ENCODE measurements at places on chromosomes 5 and 9. TPM values are rescaled to one million over a fixed set of nuclear protein-coding genes. Genes with fewer than 3 reads are reported as not detected.

The DPP7 gene
- total RNA-seq, result 6.1 TPM

The CDH12 gene
- total RNA-seq, result 0.26 TPM

- no peak for DNase-seq
- no peak overlapping the region for H3K27ac ChIP-seq
- H3K4me1 ChIP-seq, result peaks cover 14% of the 10 kb centered on the region
- H3K36me3 ChIP-seq, result no peaks in the 10 kb centered on the region
Observed at GRCh38 chr9:20603524-20604268, 18.6 kb downstream of the MLLT3 start.

DNA sequence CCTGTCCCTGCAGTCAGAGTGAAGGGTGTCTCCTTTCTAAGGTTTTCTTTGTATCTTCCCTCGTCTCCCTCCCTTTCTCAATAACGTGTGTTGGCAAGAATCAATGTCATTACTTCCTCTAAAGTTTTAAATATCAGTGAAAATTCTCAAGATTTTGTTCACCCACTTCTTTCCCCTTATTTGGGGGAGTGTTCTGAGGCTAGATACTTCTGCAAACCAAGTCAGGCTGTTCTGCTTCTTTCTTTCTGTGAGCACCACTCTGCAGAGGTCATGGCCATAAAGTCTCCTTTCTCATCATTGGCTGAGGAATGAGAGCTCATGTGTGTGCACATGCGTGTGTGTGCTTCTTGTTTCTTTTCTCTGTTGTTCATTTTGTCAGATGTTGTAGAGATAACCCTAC lies 26.6 kb upstream of the SPATA31C2 start:
- no peaks in the 10 kb centered on the region for H3K4me1 ChIP-seq
- no peaks in the 10 kb centered on the region for H3K36me3 ChIP-seq
- peaks cover 5% of the 10 kb centered on the region for H3K27me3 ChIP-seq
- H3K27ac ChIP-seq, result no peak overlapping the region
- DNase-seq, result no peak
- H3K4me3 ChIP-seq, result no peak overlapping the region

DNA sequence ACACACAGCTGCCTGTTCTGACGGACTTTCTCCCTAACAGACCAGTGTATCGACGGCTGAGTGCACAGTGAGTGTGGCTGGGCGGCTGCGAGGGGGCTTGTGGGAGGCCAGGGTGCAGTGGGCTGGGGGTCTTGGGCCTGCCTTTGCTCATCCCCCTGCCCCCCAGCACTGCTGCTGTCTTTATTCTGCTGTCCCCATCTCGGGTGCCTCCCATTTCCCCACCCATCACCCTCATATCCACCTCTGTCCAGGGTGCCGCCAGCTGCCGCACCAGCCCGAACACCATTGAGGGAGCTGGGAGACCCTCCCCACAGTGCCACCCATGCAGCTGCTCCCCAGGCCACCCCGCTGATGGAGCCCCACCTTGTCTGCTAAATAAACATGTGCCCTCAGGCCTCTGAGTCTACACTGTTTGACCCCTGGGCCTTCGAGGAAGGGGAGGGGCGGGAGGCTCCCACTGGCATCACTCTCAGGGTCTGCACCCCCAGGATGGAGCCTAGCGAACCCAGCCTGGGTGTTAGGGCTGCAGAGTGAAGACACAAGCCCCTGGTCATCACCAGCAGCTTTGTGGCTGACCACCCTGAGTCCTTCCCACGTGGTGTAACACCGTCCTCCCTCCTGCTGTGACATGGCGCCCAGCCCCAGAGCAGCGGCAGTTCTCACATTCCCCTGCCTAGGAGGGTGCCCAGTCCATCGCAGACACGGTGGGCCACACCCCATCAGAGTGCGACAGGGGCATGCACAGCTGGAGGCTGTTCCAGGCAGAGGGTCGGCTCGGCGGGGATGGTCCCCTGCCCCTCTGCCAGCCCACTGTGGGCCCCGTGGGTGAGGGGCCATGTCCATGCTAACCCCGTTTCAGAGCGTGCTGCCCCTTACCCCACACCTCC lies 4.0 kb downstream of the LCN2 start:
- H3K27me3 ChIP-seq, result peaks cover 4% of the 10 kb centered on the region
- H3K36me3 ChIP-seq, result no peaks in the 10 kb centered on the region
- no peak for DNase-seq
- H3K4me3 ChIP-seq, result no peak overlapping the region
- H3K4me1 ChIP-seq, result peaks cover 7% of the 10 kb centered on the region

GRCh38 chr5:178249191-178249989 lies 16.8 kb upstream of the PHYKPL start:
- H3K4me1 ChIP-seq, result no peaks in the 10 kb centered on the region
- H3K4me3 ChIP-seq, result peak overlapping the region; percentile 37
- peaks cover 10% of the 10 kb centered on the region for H3K27me3 ChIP-seq
- H3K36me3 ChIP-seq, result peaks cover 5% of the 10 kb centered on the region
- no peak for DNase-seq
- no peak overlapping the region for H3K27ac ChIP-seq

DNA sequence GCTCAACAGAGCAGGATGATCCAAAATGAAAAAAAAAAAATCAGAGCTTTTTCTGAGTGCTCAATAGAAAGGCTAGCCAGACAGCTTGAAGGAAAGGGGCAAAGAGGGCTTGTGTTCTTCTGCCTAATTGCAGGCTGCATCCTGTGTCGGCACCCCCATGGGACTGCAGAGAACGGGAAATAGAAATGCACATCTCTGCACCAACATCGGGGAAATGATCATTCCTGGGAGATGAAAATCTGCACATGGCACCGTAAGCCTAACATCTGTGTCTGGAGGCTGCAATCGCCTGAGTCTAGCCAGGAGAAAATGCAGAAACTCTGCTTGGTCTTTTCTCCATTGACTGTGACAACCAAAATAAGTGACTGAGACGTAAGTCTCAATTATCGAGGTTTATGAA lies 243.9 kb downstream of the ICE1 start:
- no peak for DNase-seq
- no peak overlapping the region for H3K4me3 ChIP-seq
- no peaks in the 10 kb centered on the region for H3K36me3 ChIP-seq

GRCh38 chr9:72464857-72465592 lies 56.4 kb upstream of the TMC1 start:
- no peak overlapping the region for H3K27ac ChIP-seq
- no peak for DNase-seq
- H3K4me3 ChIP-seq, result no peak overlapping the region
- H3K4me1 ChIP-seq, result no peaks in the 10 kb centered on the region

DNA sequence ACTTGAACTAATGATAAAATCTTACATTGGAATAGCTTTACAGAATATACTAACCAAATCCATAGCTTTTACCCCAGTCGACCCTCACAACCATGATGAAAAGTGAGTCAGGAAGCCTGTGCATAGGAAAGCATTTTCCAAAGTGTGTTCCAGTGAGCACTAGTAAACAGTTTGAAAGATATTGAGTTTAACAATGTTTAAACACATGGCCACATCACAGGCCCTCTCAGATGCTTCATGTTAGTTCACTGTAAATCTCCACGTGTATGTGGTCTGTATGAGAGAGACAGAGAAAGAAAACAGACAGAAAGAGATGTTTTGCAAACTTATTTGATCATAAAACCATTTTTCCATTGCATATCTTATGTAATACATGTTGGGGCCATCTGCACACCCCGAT lies 27.0 kb downstream of the PRUNE2 start:
- peaks cover 3% of the 10 kb centered on the region for H3K4me1 ChIP-seq
- no peak overlapping the region for H3K27ac ChIP-seq
- no peaks in the 10 kb centered on the region for H3K36me3 ChIP-seq
- H3K4me3 ChIP-seq, result no peak overlapping the region
- DNase-seq, result no peak

- H3K4me1 ChIP-seq, result no peaks in the 10 kb centered on the region
- H3K4me3 ChIP-seq, result no peak overlapping the region
- peaks cover 33% of the 10 kb centered on the region for H3K36me3 ChIP-seq
- no peaks in the 10 kb centered on the region for H3K27me3 ChIP-seq
Observed at GRCh38 chr5:55356896-55357295, 49.1 kb downstream of the MTREX start.

GRCh38 chr5:119666542-119666941 lies 37.2 kb downstream of the FAM170A start:
- no peaks in the 10 kb centered on the region for H3K4me1 ChIP-seq
- no peak for DNase-seq
- H3K27me3 ChIP-seq, result no peaks in the 10 kb centered on the region
- no peaks in the 10 kb centered on the region for H3K36me3 ChIP-seq

DNA sequence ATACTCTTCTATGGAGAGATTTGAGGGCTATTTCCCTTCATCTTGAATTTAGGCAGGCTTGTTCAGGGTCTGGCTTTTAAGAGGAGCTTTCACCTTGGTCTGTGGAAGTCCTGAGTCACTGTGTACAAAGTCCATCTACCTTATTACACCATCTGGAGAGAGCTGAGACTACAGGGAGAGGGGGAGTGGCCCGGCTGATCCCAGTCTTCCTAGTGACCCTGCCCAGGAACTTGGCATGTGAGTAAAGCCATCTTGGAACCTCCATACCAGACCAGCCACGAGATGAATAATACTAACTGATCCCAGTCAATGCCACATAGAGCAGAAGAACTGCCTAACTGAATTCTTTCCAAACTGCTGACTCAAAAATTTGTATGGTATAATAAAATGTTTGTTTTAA lies 8.4 kb upstream of the IL6ST start:
- H3K4me1 ChIP-seq, result peaks cover 8% of the 10 kb centered on the region
- no peak for DNase-seq
- H3K27ac ChIP-seq, result no peak overlapping the region
- H3K4me3 ChIP-seq, result no peak overlapping the region
- no peaks in the 10 kb centered on the region for H3K36me3 ChIP-seq
- no peaks in the 10 kb centered on the region for H3K27me3 ChIP-seq
